ENCODE measurements at places on chromosomes 4 and X.

- no peak for DNase-seq
Observed at GRCh38 chrX:7891928-7892327, 35.3 kb downstream of the PNPLA4 start.

DNA sequence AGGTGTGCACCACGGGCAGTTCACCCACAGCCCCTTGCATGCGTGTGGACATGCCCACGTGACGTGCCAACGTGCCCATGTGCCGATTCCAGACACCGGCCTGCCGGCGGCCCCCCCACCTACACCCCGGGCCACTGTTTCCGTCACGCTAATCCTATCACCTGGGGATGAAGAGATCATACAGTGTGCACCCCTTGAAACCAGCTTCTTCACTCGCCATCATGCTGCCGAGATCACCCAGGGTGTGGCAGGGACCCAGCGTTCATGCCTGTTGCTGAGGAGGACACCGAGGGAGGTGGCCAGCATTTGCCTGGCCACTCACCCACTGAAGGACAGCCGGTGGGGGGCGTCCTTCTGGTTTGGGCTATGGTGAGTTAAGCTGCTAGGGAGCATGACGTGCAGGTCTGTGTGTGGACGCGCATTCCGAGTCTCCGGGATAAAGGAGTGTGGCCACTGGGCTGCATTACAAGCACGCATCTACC lies 14.1 kb downstream of the CTBP1 start:
- DNase-seq, result no peak

DNA sequence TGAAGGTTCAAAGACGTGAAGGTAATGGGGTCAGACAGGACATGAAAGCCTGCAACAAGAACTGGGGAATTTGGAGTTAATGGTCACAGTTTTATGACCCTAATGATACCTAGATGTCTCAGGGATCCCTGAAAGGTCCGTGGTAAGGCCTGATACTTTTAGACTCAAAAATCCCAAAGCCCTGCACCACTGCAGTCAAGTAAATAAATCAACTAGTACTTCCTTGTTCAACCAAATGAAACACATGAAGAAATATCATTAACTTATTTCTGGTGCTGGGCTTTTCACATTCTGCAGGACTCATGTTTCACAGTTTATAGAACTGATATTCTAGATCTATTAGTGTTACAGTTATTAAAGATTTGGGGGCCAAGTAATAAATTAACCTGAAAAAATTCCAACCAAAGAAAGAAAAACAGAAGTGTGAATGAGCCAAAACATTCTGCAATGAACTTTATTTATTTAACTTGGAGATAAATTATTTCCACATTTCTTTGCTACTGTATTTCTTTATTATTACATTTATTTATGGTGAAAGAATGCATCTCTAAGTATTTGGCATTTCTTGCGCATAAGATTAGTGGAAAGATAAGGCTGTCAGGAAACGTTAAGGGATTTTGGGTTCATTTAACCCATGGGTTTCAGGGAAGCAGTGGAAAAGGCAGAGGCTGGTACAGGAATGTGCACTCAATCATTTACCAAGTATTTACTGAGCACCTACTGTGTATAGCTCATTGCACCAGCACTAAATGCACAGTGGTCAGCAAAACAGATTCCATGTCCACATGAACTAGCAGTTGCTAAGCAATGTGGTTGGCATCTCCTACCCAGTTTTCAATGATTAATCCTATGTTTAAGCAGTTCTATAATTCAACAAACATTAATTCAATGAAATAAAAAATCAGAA lies 8.7 kb downstream of the WDFY3 start:
- no peak for DNase-seq

DNA sequence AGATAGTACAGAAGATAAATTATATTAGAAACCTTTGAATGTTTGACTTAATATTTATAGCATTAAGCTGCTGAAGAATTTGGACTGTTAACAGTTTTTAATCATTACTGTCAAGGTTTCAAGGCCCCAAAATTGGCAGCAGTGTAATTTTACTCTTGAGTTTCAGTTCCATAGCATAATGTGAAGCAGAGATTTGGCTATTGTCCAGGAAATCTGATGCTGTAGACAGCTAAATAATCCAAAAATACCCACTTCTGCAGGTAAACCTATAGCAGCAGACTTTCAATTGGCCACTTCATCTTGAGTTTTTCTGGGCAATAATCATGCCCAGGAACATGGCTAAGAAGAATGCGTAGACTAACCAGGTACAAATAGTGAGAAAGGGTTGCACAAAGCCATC lies 85.0 kb downstream of the RCHY1 start:
- DNase-seq, result no peak

Measured in right atrium auricular region (tissue), 2 donors.